ENCODE measurements at places on chromosomes 2 and 18.

DNA sequence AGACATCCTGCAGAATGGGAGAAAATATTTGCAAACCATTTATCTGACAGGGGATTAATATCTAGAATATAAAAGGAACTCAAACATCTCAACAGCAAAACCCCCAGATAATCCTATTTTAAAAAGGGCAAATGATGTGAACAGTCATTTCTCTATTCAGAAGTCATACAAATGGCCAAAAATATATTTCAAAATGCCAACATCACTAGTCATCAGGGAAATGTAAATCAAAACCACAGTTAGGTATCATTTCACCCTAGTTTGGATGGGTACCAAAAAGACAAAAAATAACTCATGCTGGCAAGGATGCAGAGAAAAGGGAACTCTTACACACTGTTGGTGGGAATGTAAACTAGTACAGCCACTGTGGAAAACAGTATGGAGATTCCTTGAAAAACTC lies 70.0 kb downstream of the TBR1 start:
- DNase-seq, result no peak

- no peak for DNase-seq
Observed at GRCh38 chr2:237662671-237663093, 35.3 kb downstream of the LRRFIP1 start.

- DNase-seq, result no peak
Observed at GRCh38 chr2:118431586-118431985, 343.3 kb downstream of the INSIG2 start.

DNA sequence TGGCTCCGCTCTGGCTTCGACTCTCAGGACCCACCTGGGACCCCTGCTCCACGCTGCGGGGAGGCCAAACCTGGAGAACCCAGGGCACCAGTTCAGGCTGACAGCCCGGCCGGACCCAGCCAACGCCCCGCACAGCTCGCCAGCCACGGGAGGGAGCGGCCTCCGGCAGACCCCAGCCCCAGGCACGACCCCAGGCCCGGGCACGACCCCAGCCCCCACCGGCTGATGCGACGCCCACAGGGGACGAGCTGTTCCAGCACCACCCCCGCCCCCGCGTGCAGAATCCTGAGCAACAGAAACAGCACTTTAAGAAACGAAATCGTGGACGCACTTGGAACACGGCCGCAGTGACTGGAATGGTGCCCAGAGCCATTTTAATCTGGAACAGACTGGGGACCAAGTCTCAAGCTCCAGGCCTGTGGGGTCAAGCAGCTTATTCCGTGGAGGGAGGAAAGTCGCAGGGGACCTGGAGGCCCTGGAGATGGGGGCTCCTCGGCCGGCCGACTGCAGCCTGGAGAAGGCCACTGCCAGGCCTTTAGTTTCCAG lies 74.2 kb downstream of the MBP start:
- DNase-seq, result no peak

GRCh38 chr2:120576509-120577474 lies 158.9 kb upstream of the GLI2 start:
- no peak for DNase-seq

DNA sequence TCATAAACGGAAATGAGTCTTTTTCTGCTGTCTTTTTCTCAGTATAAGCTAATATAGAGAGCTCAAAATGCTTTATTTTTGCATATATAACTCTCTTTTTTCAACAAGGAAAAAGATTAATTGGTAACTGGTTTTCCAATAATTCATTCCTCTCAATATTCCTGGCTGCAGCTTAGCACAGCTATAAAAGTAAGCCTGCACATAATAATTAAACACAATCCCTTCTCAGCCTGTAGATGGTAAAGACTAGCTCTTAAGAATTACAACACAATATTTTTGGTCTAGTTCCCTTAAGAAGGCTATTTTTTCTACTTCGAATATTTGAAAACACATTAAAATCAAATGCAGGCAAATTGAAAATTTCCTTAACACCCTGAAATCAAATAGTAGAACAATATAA lies 258.0 kb downstream of the DOK6 start:
- no peak for DNase-seq

DNA sequence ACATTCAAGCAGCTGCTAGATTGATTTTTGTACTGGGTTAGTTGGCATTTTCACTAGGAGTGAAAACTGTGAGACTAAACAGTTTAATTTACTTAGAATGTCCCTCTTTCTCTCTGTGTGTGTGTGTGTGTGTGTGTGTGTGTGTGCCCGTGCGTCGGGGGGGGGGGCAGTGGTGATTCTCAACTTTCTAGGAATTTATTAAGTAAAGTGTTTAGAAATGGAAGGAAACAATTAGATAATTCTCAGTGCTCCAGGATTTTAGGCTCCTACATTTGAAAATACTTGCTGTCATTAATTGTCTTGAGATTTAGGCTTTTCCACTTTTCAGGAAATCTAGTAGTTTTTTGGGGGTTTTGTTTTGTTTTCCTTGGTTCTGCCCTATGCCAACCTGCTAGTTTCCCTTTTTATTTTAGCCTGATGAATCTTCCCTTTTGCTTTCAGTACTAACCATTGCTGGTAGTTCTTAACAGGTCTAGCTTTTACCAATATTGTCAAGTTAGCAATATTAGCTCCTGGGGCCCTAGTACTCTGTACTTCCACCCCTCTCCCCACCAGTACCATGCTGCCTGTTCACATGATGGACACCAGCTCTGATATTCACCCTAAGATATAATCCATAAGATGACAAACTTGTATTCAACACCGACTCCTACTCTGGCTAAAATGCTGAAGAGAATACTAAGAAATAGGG lies 4.9 kb downstream of the EPAS1 start:
- no peak for DNase-seq
